Stimulated activated CD8-positive, alpha-beta memory T cell treated with anti-CD3 and anti-CD28 coated beads, Interleukin-2, amount 100 ng/mL, for 1 hour (primary cell): ENCODE measurements at places on chromosomes 11 and 22.

DNA sequence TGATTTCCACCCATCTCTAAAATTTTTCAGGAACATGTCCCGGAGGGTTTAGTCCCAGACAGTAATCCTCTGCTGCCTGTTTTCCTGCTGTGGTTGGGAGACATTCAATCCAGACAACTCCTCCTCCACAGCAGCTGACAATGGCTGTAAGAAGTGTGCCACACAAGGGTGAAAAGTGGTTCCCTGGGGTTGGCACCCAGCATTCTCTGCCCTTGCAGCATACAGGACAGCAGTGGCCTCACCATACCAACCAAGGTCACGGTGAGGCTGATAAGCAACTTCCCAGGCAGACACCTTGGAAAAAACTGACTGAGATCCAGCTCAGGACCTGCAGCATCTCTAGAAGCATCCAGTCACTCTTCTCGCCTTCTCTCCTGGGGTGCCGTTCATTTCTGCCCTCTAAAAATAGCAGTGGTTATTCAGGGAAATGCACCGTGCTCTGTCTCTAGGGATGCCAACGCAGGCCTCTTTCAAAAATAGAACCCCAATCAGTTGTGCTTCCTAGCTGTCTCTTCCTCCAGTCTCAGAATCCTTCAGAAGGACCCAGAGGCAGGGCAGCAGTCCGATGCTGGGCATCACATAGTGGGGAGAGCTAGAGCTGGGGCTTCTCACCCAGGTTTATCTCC, 241.0 kb downstream of the TENM4 start:
- DNase-seq: no peak

GRCh38 chr11:47716692-47717091, 1.5 kb upstream of the AGBL2 start:
- no peak for DNase-seq

DNA sequence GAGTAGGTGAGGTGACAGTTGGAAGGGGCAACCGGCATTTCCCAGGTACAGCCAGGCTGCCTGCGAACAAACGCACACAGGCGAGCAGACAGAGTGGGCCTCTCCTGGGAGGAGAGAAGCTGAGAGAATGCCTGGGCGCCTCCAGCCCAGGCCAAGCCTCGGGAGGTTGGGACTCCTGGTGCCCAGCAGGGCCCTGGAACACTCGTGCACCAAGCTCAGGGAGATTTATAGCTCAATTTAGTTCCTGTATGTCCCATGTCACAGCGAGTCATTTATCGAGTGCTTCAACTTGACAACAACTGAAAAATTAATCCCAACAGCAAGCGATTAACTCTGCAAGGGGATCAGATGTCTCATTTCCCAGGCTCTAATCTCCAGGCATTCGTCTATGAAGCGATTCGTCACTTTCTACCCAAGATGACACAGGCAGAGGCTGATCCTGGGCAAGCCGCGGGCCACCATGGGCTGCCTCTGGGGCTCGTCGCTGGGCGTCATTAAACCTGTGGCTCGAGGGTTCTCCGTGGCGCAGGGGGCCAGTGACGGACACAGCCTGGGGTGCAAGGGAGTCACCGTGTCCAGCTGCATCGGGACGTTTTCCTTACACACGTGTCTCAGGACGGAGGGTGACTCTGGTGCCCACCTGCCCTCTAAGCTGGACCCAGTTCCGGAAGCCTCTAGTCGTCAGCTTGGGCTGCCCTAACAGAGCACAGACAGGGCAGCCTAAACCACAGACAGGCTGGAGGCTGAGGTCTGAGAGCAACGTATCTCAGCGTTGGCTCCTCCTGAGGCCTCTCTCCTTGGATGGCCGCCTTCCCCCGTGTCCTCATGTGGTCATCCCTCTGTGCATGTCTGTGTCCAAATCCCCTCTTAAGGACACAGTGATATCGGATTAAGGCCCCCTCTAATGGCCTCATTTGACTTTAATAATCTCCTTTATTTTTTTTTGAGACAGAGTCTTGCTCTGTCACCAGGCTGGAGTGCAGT, 154.1 kb downstream of the CTTN start:
- no peak for DNase-seq

GRCh38 chr22:35430897-35431322, 31.0 kb downstream of the MCM5 start:
- DNase-seq: peak; percentile 46

DNA sequence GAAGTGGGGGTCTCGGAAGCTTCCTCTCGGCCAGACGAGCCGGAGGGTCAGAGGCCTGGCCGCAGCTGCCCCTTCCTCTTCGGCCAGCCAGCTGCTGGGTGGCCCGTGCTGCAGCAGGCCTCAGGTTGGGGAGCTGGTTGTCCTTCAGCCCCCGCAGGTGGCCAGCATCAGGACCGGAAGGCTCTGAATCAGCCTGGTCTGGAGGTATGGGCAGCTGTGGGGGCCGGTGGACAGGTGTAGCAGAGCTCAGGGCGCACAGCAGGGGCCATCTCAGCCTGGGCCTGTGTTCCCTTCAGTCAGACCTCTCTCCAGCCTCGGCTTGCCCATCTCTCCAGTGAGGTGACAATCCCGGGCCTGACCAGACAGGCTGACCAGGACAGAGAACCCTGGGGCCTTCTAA, 13.9 kb upstream of the TBX1 start:
- DNase-seq: no peak

- no peak for DNase-seq
Observed at GRCh38 chr11:13669544-13670488, 1.3 kb downstream of the FAR1 start.

DNA sequence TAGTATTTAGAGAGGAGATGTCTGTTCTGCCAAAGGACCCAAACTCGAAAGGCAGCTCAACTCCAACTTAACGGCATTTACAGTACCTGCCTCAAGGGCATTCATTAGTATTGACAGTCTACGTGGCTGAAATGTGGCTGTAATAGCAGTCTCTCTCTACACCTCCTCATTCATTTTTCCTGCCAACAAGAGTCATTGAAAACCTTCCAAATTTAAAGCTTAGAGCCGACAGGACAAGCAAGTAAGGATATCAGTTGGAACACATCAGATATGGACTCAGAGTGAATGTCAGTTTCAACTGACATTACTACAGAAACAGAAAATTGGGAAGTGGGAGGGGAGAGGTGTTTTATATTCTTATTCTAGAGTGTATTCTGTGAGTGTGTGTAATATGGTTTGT, 253.1 kb downstream of the CADM1 start:
- DNase-seq: no peak

- no peak for DNase-seq
Observed at GRCh38 chr11:45485070-45485707, 180.2 kb downstream of the CHST1 start.

DNA sequence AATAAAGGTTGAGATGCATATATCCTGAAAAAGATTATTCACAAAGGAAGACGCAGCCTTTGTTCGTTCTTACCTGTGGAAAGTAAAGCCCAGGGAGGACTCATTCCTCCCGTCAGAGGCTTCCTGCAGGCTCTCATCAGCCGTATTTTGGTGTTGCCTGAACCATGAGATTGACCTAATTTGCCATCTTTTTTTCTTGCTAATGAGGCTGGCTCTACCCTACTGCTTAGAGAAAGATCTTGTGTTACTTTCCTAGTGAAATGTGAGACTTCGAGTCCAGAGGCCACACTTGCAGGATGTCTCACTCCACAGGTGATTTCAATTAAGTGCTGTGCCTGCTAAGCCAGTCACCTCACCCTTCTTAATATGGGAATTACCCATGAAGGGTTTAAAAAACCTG, 269.9 kb downstream of the NTM start:
- no peak for DNase-seq

DNA sequence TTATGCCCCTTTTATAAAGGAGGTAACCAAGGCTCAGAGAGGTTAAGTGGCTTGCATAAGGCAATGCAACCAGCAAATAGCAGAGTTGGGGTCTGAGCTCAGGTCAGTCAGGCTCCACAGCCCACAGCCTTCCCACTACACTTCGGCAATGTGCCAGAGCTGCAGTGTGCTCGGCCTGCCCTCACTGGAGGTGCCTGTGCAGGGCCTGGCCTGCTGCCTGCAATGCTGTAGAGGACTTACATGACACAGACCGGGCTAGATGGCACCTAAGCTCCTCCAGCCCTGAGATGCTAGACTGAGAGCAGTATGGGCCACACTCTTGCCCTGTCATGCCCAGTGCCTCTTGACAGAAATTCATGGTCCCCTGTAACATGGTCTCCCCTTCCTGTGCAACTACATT, 49.8 kb downstream of the SERPINH1 start:
- DNase-seq: no peak

GRCh38 chr22:25202290-25202921, 2.7 kb downstream of the CRYBB3 start:
- peak; percentile 9 for DNase-seq

GRCh38 chr11:83409476-83409875, 123.3 kb upstream of the CCDC90B start:
- no peak for DNase-seq

DNA sequence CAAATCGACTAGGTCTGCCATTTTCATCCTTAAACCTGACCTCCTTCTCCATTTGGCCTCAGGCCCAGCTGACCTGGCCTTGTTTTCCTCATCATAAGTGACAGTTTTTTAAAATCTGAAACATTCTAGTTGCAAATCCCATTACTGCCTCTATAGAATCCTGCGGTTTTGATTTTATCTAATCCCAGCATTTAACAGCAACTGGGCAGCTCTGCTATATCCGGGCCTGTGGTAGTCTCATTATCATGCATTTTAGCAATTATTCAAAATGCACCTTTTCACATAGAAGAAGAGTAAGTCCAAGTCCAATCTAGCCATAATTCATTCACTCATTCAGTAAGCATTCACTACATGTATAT, 28.6 kb upstream of the BIRC3 start:
- no peak for DNase-seq

GRCh38 chr22:32699001-32699582, 102.4 kb upstream of the TIMP3 start:
- no peak for DNase-seq

DNA sequence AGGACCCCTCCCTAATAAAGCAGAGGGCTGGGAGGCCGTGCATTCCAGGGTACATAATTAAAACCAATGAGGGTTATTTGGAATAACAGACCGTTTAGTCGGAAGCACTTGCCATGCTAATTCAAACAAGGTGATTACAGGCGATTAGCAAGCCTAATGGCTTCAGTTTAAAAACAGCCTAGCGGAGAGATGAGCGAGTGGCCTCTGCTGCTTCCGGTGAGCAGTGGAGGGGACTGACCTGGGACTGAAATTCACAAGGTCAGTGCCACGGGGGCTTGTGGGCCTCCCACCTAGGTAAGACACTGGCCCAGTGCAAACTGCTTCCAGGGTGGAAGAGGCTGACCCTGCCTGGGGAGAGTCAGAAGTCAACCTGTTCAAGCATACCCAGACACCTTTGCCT, 56.8 kb upstream of the ALX4 start:
- DNase-seq: no peak

GRCh38 chr11:1436468-1437039, 46.8 kb downstream of the BRSK2 start:
- no peak for DNase-seq

- DNase-seq: no peak
Observed at GRCh38 chr22:42067671-42068251, 2.9 kb downstream of the NAGA start.

DNA sequence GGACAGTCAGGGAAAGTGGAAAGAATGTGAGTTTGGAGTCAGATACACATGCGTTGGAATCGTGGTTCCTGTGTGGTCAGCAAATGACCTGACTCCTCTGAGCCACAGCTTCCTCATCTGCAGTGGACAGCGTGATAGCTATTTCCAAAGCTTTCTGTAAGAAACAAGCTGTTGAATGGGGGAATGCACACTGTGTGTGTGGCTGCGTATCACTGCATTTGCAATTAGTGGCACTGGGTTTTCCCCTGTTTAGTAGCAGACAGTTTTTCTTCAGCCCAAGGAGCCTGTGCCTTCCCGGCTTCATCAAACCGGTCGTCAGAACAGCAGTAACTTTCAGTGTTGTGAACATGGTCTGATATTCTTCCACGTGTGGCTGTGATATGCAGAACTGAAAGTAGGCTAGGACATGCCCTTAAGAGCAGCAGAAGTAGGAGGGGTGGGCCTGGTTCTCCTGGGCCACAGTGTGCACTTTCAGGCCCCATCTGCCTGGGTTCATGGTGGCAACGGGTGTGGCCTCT, 121.5 kb downstream of the RRAS2 start:
- no peak for DNase-seq

DNA sequence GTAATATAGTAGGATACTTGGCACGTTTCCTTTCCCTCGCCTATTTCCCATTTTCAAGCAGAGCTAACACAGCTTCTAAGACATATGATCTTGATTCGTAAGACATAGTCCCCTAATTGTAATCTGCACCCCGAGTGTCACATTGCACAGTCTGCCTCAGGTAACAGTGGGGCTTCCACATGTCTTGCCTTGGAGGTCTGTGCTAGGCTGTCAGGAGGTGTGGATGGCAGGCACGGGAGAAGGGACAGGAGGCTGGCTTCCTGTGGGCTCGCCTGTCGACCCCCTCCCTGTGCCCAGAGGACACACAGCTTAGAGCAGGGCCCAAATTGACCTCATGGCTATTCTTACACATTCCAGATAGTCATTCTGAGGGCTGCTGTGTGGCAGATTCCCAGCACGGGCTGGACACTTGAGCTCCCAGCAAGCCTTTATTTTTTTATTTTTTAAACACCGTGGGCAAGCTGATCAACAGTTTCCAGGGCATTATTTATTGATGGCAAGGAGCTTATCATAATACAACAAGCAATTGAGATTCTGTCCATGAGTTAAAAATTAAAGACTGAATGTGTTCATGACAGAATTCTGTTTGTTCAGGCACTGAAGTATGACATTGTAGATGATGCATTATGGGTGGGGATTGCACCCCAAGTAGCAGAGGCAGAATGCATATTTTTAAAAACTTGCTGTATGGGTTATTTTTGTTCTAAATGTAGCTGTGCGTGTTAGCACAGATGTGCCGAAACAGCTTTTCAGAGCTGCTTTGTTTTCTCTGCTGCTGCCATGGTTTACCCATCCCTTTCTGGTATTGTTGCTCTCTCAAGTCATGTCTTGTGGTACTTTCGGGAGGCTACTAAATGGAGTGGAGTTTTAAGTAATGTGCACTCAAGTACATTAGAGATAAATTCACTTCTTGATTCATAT, 113.0 kb downstream of the ATXN10 start:
- DNase-seq: no peak

DNA sequence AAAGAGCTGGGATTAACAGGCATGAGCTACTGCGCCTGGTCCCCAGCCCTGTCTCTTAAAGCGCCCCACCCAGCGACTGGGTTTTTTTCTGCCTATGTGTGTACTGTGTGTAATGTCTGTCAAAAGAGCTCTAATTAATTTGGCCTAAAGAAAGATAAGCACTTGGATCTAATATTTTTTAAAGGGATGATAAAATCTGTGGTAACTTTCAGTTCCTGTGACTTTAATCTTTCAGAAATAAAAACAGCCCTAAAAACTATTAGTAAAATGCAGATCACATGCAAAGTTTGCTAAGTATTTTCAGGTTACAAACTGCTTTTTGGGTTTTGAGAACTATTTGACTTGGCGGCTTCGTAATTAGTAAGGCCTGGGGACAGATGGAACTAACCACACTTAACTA, 1358.7 kb downstream of the LRRC4C start:
- no peak for DNase-seq
